ENCODE measurements at places on chromosomes 7 and 10. TPM values are rescaled to one million over a fixed set of nuclear protein-coding genes. Genes with fewer than 3 reads are reported as not detected.

Gene SMKR1
- polyA plus RNA-seq: 0.58 TPM

Gene CYP2C18
- polyA plus RNA-seq: not detected

Gene ITIH5
- not detected for polyA plus RNA-seq

Gene LEP
- not detected for polyA plus RNA-seq

GRCh38 chr7:49980465-49980864 lies 112.6 kb downstream of the ZPBP start:
- no peak for DNase-seq

GRCh38 chr7:2151801-2152612 lies 80.7 kb downstream of the MAD1L1 start:
- DNase-seq: no peak

GRCh38 chr7:117769085-117769484 lies 104.2 kb downstream of the CTTNBP2 start:
- no peak for DNase-seq

DNA sequence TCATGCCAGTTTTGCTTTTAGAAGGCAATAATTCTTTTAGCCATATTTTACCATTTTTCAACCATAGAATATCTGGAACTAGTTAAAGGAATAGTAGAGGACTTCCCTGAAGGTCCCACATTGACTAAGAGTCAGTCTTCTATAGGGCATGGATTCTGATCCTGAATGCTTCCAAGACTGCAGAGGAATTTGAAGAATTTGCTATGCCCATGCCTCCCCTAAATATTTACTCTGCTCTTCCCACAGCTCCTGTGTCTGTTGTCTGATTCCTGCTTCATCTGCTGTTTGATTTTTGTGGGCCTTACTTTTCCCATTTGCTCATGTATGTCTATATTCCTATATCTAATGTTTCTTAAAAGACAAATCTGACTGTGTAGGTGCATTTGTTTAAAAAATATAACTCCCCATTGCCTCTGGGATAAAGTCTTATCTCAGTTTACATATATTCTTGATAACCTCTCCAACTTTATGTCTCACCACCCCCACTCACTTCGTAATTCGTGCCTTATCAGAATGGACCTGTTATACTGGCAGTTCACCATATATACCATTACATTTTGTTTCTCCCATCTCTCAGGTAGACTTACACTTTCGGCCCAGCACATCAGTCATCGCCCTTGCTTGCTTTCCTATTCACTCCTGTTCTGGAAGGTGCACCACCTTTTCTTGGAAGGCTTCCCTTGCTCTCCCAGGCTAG lies 33.9 kb downstream of the LRRC4 start:
- DNase-seq: no peak

- no peak for DNase-seq
Observed at GRCh38 chr10:120586471-120586872, 129.4 kb downstream of the PLPP4 start.

GRCh38 chr7:74502216-74502891 lies 48.6 kb downstream of the GTF2IRD1 start:
- DNase-seq: no peak

- no peak for DNase-seq
Observed at GRCh38 chr10:25177093-25177753, 2.4 kb downstream of the GPR158 start.

DNA sequence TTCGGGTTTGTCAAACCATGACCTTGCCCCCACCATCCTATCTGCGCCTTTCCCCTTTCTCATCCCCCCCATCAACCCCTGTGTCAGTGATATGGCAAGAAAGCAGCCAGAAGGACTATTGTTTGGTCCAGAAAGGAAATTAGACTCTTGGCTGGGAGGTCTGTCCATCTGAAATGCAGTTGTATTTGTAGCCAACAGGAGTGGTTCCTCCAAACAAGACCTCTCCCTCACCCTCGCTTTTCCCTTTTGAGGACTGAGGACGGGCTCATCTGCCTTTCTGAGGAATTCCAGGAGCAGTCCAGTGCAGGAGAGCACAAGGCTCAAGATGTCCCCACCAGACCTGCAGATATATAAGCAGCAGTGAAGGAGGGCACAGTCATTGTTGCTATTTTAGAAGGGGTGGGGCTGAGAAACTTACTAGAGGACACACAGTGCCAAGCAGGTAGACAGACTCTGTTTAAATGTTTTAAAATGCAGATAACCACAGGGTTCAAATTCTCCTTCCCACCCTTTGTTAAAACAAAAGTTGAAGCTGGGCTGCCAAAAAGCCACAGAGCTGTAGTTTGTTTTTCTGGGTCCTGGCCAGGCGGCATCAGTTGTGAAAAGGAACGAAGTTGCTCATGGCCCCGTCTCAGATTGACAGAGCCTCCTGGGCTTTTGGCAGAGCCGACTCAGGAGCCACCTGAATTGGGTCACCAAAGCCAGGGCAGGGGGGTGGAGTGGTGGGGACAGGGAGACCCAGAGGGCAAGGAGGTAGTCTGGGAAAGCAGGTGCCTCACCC lies 37.3 kb downstream of the CYP17A1 start:
- no peak for DNase-seq

GRCh38 chr7:75723444-75723843 lies 15.3 kb downstream of the HIP1 start:
- no peak for DNase-seq

DNA sequence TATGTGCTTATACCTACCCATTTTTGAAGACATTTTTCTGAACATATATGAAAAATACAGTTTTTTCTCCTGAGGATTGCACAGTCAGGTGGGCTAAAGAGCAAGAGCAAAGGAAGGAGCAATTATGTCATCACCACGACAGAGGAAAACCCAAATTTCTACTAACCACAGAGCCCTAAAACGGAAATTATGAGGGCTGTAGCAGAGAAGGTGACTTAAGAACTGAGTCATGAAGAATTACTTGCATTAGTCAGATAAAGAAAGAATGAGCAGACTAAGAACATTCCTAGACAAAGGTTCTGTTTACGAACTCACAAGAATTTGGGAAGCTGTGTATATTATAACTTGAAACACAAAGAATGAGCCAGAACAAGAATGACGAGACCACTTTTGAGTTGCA lies 974.4 kb downstream of the NXPH1 start:
- DNase-seq: no peak

DNA sequence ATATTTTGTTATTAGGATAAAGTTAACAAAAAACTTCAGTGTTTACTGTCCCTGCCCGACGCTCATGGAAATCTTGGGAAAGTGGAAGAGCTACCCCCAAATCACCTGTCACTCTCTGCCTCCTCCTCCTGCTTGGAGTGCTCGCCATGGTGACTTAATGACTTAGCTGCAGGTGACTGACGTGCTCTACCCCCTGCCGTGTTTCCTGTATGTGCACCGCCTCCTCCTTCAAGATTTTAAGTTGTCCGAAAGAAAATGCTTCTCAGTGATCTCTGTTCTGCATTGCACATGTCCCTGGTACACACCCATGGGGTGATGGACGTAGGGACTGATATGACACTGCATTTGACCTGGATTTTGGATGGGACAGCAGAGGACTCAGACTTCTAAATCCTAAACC lies 338.8 kb upstream of the SHH start:
- DNase-seq: no peak

DNA sequence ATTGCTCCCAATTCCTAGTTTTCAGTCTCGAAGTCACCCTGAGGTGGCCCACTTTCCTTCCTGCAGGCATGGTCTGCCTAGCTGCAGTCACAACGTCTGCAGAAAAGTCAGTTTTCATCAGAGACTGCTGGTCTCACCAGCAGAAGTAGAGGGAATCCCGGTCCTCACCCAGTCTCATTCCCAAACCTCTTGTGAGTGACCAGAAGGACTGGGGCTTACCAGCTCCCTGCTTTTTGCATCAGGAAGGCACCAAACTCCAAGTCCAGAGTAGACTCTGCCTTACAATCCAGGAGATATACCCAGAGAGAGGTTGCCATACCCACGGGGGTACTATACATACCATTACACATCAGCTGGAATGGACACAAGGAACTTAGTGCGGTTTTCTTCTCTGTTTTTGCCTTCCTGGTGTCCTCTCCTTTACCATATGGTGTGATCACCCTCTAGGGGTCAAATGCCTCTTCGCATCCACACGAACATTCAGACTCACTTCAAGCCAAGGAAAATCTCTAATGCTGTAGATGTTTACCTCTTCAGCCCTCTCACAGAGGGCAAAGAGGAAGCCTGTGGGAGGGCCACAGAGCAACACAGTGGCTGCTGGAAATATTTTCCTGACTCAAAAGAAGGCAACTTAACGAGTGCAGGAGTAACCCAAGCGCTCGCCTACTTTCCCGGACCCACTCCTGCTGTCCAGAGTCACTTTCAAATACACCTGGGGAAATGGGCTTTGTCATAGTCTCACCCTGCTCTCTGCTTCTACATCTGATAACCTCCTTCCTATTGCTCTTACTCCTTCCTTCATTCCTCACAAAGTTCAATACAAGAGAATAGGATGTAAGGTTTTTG lies 220.9 kb downstream of the C7orf25 start:
- no peak for DNase-seq

GRCh38 chr10:112721080-112721698 lies 228.9 kb upstream of the TCF7L2 start:
- DNase-seq: peak; percentile 24
